Stimulated activated CD4-positive, alpha-beta T cell treated with anti-CD3 and anti-CD28 coated beads, Interleukin-1b, Interleukin-23, amount 100 ng/mL, for 4 hours (primary cell): ENCODE measurements at places on chromosomes 16 and 17.

- no peak for DNase-seq
Measured at GRCh38 chr16:3058139-3059030, 7.1 kb upstream of the IL32 start.

- DNase-seq = no peak
Measured at GRCh38 chr16:72847187-72848027, 200.5 kb downstream of the ZFHX3 start.

GRCh38 chr16:50509521-50510341, 38.5 kb upstream of the NKD1 start:
- peak; percentile 15 for DNase-seq

DNA sequence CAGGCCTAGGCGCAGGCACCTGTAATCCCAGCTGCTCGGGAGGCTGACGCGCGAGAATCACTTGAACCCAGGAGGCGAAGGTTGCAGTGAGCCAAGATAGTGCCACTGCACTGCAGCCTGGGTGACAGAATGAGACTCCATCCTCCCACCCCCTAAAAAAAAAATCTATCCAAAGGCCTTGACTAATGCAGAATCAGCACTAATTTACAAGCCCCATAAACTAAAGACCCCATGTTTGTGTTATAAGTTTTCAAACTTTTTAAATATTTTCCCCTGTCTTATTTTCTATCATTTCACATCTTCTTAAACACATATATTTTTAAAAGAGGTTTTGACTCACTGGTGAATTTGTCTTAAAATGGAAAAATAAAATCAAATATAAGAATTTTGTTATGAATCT, 713.1 kb downstream of the WWOX start:
- DNase-seq = no peak

DNA sequence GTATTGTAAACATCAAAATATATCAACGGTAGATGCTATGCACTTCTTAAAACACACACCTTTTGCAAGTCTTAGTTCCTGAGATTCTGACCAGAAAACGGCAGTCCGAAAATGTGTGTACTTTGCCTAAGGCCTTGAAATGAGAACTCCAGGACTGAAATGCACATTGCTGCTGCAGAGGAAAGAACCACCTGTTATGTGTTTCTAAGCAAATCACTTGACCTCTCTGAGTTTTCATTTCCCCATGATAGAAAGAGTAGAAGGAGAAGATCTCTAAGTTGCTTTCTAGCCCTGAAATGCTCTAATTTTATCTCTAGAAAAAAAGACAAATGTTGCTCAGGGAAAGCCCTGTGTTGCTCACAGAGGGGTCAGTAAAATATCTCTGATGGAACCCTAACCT, 9.9 kb downstream of the CCDC182 start:
- no peak for DNase-seq

- DNase-seq = no peak
Measured at GRCh38 chr17:57046749-57047148, 38.3 kb upstream of the AKAP1 start.

DNA sequence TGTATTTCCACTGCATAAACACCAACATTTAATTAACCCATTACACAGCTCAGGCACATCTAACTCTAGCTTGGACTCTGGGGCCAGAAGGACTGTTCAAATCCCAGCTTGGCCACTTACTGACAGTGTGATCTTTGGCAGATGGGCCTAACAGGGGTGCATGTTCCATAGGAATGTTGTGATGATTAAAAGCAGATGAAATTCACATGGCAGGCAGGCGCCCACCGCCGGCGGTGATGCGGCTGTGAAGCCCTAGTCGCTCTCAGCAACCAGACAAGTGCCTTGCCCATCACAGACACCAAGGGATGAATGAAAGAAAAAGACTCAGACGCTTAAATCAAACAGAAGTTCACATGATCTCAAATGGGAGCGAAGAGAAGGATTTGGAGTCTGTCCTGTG, 84.6 kb upstream of the WSB1 start:
- DNase-seq = no peak

- no peak for DNase-seq
Measured at GRCh38 chr16:12435730-12436129, 368.0 kb downstream of the CPPED1 start.

GRCh38 chr16:239948-240277, 5.3 kb downstream of the FAM234A start:
- no peak for DNase-seq

DNA sequence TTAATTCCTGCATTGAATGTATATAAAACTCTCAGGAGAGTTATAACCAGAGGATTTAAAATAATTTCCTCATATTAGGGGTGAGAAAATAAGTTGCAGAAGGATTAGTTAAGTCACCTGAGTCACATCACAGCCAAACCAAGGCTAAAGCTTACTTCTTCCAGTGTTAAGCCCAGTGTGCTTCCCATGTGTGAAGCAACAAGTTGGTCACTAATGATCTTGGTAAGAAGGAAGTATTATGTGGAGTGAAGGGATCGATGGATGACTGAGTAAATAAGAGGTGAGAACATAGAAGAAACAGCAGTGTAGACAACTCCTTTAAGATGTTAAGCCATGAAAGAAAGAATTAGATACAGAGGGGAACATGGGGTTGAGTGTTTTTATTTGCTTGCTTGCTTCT, 20.6 kb downstream of the ESRP2 start:
- DNase-seq = no peak

DNA sequence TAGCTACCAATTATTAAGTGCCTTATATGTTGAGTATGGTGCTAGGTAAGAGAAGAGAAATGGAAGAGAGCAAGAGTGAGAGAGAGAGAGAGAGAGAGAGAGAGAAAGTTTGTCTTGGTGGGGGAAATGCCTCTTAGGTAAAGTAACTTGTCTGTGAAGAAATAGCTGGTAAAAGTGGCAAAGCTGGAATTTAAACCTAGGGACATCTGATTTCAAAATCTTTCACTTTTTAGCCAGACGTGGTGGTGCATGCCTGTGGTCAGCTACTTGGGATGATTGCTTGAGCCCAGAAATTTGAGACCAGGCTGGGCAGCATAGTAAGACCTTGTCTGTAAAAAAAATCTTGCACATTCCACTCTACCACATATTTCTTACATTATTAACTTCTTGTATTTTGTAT, 23.0 kb upstream of the CDR2 start:
- DNase-seq = no peak

DNA sequence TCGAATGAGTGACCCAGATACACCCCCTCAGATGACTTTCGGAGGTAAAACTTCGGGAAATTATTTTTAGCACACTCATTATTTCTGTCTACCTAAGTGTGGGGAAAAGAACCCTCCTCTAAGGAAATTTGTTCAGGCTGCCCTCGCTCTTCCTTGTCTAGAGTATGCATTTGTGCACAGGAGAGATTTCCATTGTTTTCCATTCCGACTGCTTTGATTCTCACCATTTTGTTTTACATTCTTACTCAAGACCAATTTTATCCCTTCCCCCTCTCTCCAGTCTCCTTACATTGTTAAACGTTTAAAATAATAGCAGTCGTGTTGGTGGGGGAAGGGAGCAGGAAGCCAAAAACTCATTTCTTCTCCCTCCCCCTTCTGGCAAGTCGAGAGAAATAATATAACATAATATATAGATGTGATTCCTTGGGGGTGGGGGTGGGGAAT, 1.5 kb upstream of the CHD3 start:
- no peak for DNase-seq
